ENCODE measurements at places on chromosomes 5 and 9.
A peak's percentile ranks its signal among the peaks of the same experiment; 100 is the strongest.

- DNase-seq = peak; percentile 41
- H3K27me3 ChIP-seq = no peaks in the 10 kb centered on the region
- no peaks in the 10 kb centered on the region for H3K4me1 ChIP-seq
- H3K36me3 ChIP-seq = no peaks in the 10 kb centered on the region
- no peak overlapping the region for H3K27ac ChIP-seq
These were observed 112.6 kb downstream of the TMC1 start for GRCh38 chr9:72633966-72634365.

- H3K4me3 ChIP-seq = no peak overlapping the region
- H3K4me1 ChIP-seq = peaks cover 7% of the 10 kb centered on the region
- H3K27me3 ChIP-seq = no peaks in the 10 kb centered on the region
- H3K27ac ChIP-seq = no peak overlapping the region
These were observed 33.4 kb downstream of the FOXD1 start for GRCh38 chr5:73415171-73415570.

DNA sequence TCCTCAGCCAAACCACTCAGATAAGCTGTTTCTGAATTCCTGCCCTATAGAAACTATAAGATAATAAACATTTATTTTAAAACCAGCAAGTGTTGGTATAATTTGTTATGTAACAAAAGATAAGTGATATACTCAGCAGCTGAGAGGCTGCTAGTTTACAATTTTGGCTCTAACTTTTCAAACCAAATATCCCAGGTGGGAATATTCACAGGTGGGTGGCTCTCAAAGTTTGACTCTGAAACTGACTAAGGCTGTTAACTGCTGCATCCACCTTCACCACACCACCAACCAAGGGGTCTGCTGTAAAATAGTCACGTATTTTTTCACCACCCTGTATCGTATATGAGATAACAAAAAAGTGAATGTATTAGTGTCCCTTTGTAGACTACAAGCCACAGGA is 9.7 kb upstream of the ZNF366 start:
- no peaks in the 10 kb centered on the region for H3K27me3 ChIP-seq
- H3K27ac ChIP-seq = no peak overlapping the region
- no peak overlapping the region for H3K4me3 ChIP-seq
- H3K4me1 ChIP-seq = peaks cover 3% of the 10 kb centered on the region
- H3K36me3 ChIP-seq = no peaks in the 10 kb centered on the region

DNA sequence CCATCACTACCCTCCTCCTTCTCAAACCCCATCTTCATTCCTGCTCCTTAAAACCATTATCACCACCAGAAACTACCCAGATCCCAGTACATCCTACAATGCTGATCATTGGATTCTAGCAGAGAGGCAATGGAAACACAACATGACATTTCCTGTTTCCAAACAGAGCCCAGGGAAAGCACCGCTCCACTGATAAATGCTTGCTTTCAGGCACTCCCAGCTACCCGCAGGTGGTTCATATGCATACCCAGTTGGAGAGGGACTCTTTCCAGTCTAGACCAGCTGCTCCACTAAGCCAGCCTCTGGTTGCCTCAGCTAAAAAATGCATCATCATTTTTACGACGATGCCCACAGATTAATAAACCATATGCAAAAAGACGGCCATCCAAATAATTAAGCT is 39.2 kb upstream of the ACO1 start:
- H3K27ac ChIP-seq = no peak overlapping the region
- no peak overlapping the region for H3K4me3 ChIP-seq
- peaks cover 5% of the 10 kb centered on the region for H3K4me1 ChIP-seq
- DNase-seq = no peak

- H3K4me1 ChIP-seq = peaks cover under 1% of the 10 kb centered on the region
- no peak overlapping the region for H3K27ac ChIP-seq
- no peaks in the 10 kb centered on the region for H3K27me3 ChIP-seq
- no peaks in the 10 kb centered on the region for H3K36me3 ChIP-seq
- H3K4me3 ChIP-seq = no peak overlapping the region
- DNase-seq = no peak
These were observed 41.6 kb upstream of the EXOC3 start for GRCh38 chr5:401146-402034.

DNA sequence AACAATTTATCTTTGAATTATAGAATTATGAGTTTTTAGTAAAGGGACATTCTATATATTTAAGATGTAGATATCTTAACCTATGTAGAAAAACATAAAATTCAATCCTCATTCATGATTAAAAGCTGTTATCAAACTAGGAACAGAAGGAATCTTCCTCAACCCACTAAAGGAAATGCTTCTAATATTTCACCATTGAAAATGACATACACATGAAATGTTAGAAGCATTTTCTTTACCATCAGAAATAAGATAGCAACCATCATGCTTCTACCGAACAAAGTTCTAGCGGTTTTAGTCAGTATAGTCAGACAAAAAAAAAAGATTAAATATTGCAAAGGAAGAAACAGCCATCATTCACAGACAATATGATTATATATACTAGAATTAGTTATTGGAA is 32.2 kb downstream of the SHOC1 start:
- H3K4me3 ChIP-seq = no peak overlapping the region
- no peak overlapping the region for H3K27ac ChIP-seq
- peaks cover 4% of the 10 kb centered on the region for H3K36me3 ChIP-seq
- DNase-seq = no peak

DNA sequence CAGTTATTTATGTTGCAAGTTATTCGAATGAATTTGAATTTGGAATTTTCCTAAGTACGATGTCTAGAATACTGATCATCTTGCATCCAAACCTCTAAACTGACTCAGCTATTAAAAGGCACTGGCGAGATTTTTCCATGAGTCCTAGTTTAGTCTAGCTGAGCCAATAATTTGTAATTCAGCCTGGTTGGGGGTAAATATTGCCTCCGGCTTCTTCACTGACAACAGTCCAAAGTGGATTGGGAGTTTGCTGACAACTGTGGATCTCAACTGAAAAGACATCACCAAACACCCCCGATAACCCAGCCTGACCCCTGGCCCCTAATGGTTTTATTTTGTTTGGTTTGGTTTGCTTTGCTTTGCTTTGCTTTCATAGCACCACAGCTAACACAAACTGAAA is 189.8 kb upstream of the DAPK1 start:
- H3K27me3 ChIP-seq = no peaks in the 10 kb centered on the region
- no peaks in the 10 kb centered on the region for H3K4me1 ChIP-seq
- no peak overlapping the region for H3K4me3 ChIP-seq

DNA sequence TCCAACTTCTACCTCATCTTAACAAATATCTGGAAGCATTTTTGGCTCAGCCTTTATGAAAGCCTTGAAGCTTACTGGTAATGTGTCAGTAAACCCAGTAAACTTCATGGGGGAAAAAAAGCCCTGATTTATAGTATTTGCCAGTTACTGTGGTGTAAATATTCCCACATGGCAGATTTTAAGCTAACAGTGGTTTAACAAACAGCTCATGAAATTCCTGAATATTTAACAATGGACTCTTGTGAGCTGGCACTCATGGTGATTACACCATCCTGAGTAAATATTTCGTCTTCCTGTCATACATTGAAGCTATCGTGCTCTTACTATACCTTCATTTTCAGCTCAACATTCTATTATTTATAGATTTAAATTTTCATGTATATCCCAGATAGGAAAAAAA is 57.0 kb upstream of the ACOT12 start:
- H3K4me3 ChIP-seq = no peak overlapping the region
- H3K36me3 ChIP-seq = peaks cover 34% of the 10 kb centered on the region
- peak overlapping the region; percentile 44 for H3K27ac ChIP-seq
- H3K27me3 ChIP-seq = no peaks in the 10 kb centered on the region
- H3K4me1 ChIP-seq = peaks cover 12% of the 10 kb centered on the region
- peak; percentile 51 for DNase-seq
